ENCODE measurements at places on chromosomes 13 and 19.
A peak's percentile ranks its signal among the peaks of the same experiment; 100 is the strongest.

GRCh38 chr13:61432029-61432428, 16.4 kb upstream of the PCDH20 start:
- no peak for DNase-seq

DNA sequence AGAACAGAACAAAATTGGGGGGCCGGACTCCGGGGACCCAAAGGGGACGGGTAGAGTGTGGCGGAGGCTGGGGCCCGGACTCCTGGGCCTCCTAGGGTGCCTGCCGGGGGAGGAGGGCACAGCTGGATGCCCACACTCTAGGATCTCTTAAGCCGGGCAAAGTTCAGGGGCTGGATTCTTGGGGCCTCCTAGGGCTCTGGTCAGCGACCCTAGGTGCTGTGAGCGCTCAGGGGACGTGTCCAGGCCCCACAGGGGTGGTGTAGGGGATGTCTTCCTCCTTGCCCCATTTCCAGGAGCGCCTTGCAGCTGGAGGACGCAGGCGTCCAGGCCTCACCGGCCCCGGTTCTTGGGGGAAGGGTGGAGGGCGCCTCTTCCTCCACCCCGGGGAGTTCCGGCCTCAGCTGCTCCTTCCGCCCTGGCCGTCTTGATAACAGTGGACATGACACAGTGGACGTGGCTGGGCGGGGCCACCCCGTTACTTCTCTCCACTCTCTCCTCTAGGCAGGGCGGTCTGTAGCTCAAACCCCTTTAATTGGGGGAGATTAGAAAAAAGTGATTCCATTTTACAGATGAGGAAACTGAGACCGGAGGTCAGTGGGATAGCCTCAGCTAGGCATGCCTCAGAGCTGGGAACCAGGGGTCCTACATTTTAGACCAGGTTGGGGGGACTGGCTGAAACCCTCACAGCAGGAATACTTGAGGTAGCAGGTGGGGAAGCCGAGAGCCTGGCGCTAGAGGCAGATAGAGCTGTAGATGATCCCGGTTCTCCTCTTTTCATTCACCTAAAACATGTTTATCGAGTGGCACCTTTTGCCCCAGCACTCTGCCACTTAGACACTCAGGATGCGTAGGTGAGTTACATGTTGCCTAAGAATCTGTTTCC, 705 bp downstream of the STXBP2 start:
- DNase-seq = no peak

GRCh38 chr13:105196052-105196451, 1339.4 kb downstream of the EFNB2 start:
- no peak for DNase-seq

- DNase-seq = no peak
Observed at GRCh38 chr13:48631441-48631840, 22.3 kb upstream of the CYSLTR2 start.

- DNase-seq = no peak
Observed at GRCh38 chr13:75705395-75705794, 69.3 kb downstream of the LMO7 start.

- no peak for DNase-seq
Observed at GRCh38 chr13:40558656-40559055, 107.8 kb downstream of the FOXO1 start.

GRCh38 chr13:114154476-114154875, 22.1 kb upstream of the RASA3 start:
- no peak for DNase-seq

- no peak for DNase-seq
Observed at GRCh38 chr13:43846496-43847158, 32.9 kb downstream of the CCDC122 start.

DNA sequence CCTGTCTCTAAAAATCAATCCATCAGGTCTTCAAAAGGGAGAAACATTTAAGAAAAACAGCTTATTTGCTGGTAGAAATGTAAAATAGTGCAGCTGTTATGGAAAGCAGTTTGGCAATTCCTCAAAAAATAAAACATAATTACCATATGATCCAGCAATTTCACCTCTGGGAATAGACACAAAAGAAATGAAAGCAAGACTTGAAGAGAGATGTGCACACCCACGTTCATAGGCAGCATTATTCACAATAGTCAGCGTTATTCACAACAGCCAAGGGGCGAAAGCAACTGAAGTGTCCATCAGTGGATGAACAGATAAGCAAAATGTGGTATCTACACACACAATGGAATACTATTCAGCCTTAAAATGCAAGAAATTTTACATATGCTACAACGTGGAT, 45.1 kb upstream of the DOCK9 start:
- DNase-seq = no peak

DNA sequence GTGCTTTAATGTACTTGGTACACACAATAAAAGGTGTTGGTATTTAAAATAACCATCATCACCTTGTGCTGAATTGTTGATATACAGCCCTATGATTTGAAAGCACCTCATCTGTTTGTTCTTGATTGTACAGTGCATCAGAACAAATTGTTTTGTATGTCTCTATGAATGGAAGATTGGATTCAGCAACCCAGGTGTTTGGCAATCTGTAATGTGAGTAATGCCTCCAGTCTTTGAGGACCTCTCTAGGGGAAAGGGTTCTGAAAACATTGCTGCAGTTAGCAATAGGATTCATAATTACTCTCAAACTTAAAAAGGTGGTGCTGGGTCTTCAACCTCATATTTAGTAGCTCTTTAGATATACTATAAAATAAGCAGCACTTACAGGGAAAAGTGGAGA, 341.8 kb downstream of the OXGR1 start:
- no peak for DNase-seq

DNA sequence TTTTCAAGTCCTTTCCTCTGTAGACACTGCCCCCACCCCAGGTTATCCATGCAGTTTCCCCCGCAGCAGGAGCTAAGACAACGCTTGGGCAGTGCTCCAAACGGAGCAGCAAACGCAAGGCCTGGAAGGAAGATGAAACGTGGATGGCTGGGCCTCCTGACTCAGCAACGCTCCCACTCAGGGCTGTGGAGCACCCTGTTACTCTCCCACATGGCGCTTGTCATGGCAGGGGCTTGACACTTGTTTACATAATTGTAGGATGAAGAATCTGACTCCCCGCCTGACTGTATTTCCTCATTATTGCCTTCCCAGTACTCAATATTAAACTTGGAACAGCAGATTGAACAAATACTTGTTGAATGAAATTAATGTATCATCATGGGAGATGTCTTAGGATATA, 799 bp upstream of the C1QTNF9B start:
- no peak for DNase-seq

GRCh38 chr19:3459089-3459881, 21.0 kb downstream of the SMIM24 start:
- no peak for DNase-seq

DNA sequence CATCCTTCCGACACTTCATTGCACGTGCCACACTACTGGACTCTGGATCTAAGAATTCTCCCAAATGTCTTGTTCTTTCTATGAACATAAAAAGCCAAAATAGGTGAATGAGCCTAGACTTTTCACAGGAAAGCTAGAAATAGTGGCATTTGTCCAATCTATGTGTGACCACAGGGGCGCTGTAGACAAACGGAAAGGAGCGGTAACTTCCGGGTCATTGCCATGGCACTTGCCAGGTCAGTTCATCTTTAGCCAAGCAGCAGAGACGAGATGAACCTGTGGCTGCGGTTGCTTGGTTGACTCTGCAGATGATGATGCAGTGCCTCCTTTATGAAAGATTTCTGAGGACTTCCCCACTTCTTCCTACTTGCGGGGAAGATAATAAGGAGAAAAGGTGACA, 65.6 kb downstream of the ADGRE1 start:
- no peak for DNase-seq

DNA sequence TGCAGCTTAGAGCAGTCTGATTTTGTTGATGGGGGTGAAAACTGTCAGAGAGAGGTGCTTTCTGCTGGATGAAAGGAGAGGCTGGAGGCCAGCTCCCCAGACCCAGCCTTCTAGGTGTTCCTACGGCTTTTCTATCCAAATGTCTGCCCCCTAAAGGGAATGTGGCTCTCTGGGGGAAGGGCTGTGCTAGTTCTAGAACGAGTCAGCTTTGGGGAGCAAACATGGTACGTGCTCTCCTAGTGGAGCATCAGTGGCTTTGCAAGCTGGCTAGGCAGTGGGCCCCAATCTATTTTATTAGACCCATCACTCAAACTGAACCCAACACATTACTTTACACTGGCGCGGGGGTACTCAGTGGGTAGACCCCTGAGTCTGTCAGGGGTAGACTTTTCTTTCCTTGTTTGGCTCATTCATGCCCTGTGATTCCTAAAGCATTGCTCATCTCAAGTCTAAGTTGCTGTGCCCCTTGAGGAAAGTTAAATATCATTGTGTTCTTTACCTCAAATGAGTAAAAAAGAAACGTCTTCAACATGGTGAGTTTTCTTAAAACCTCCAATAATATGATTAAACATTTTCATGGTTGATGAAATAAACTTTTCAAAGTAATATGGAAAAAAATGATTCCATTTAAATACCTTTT, 254.9 kb downstream of the DLEU7 start:
- DNase-seq = no peak

- no peak for DNase-seq
Observed at GRCh38 chr13:103757361-103757760, 691.1 kb upstream of the SLC10A2 start.

GRCh38 chr19:3669082-3669946, 31.0 kb downstream of the PIP5K1C start:
- no peak for DNase-seq

DNA sequence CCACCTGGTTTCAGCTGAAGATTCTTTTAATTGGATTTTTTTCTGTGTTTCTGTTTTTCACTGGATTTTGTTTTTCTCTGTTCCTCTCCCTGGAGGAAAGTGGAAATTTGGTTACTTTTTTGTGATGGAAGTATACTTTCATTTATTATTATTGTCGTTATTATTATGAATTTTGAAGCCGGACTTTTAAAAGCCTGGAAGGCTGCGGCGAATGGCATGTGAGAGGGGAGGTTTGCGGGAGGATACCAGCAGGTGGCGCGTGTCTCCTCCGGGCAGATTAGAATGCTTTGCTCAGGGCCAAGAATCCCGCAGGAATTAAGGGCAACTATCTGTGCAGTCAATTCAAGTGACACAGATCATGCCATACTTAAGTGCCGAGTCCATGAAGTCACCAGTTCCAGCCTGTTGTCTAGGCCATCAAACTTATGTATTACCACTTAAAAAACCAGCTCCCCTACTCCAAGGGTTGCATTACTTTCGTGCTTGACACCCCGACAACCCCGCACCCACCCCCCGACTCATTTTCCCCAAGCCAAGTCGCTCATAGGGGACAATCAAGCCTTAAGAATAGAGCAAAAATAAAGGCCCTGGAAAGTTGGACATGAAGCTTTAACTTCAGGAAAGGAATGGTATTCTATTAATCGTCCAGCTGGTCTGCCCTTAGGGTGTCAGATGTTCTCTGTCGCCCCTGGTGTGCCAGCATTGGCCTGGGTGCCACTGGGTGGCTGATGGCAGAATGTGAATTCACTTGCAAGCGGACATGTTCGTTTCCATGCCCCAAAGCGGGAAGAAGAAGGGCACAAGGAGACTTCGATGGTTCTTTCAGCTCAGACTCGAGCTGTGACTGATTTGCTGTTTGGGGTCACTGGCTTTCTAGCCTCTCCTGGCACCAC, 1.3 kb upstream of the LRCH1 start:
- peak; percentile 58 for DNase-seq

DNA sequence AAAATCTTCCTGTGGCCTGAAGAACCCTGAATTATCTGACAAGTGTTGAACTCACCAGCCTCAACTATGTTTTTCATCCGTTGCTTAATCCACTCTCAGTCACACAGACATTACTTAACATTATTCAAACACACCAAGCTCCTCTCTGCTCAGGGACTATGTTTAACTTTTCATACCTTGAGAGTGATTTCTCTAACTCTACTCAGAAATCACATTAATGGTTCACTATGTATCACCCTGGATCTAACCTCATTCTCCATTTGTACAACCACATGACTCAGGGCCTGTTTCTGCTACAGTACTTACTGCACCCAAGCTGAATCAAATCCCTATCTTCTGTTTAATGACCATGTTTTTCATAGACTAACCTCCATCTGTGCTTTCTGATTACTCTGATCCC, 553.7 kb upstream of the PRR20A start:
- DNase-seq = no peak

GRCh38 chr19:31354316-31354715, 5.1 kb upstream of the TSHZ3 start:
- no peak for DNase-seq

DNA sequence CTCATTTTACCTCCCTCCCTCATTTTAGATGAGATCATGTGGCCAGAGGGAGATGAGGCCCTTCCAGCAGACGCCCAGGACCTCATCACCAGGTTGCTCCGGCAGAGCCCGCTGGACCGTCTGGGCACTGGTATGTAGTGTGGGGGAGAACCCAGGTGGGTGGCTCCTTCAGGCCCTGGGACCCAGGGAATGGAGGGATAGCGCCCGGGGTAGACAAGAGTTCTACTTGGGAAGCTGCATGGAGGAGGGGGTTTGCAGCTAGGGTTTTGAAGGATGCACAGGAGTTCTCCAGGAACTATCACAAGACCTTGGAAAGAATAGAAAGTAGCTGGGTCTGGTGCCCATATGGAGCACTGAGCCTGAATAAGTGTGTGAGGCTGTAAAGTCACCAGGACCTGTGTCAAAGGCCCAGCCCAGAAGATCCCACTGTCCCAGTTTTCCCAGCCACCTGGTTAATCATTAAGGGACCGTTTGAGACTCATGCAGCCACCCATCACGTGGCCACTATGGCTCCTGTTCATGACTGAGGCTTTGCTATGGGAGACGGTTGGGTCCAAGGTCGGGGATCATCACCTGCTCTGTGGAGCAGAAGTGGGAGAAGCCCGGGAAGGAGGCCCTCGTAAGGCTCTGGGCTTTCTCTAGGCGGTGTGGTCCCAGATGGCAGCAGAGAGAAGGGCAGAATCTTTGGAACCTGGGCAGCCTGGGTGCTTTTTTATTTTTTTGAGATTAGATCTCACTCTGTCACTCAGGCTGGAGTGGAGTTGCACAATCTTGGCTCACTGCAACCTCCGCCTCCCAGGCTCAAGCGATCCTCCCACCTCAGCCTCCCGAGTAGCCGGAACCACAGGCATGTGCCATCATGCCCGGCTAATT, 17.0 kb upstream of the PIK3R2 start:
- no peak for DNase-seq

DNA sequence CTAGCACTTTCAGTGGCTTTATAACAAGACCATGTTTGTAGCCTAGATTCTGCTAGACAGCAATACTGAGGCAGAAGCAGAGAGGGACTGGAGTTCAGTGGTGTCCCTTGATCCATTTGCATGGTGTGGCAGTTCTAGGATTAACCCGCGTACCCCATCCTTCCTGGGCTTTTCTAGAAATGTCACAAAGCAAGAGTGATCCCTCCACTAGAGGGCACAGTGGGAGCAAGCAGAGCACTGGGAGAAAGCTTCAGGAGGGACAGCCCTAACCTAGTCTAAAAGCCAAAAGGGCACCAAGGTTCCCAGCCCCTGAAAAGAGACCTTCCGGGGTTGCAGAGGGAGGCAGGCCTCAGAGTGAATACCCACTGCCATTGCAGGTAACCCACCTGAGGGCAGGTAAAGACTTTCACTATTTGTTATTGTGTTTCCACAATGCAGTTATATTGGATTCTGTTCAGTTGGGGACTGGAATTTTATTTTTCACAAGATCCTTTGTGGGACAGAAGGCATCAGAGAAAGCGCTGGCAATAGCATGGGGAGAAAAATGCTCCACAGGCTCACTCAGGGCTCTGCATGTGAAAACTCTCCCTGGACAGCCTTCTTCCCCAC, 170.6 kb downstream of the FLT1 start:
- peak; percentile 38 for DNase-seq
